ENCODE measurements at places on chromosomes 2 and 18.

- DNase-seq = no peak
These were observed 205.0 kb downstream of the C1D start for GRCh38 chr2:67857836-67858235.

DNA sequence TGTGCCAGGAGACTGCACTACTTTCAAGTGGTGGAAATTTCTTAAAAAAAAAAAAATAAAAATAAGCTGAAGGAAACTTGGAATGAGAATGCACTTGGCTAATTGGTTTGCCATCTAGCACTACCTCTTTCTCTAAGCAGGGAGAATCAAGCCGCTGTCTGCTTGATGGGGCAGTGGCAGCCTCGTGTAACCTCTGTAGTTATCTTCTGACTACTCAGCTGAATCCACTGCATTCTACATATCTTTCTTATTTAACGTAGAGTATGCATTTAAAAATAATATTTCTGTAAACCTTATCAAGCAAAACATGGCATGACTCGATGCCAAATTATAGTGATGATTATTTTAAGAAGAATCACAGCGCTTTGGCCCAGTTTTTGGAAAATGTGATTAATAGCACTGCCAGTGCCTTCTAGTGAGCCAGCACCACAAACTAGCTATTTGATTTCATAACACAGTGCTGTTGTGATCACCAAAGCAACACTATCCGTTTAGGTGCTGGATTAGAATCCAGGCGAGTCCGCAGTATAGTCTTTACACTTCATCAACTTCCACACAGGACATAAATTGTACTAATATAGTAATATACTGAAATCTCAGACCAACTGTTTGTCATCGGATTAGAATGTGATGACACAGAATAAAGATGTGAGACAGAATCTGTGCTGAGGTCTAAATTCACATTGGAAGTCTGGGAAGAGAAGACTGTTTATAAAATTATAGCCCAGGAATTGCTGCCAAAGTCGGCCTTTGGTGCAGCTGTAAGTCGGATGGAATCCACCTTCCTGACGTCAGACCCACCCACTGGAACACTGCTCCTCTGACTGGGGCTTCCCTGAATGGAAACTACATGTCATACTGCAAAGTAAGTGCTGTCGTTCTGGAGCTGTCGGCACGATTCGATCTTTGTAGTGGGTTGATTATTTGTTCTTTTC is 136.5 kb upstream of the ETAA1 start:
- DNase-seq = peak; percentile 95

GRCh38 chr2:160406591-160407392 is 86.8 kb downstream of the RBMS1 start:
- no peak for DNase-seq

DNA sequence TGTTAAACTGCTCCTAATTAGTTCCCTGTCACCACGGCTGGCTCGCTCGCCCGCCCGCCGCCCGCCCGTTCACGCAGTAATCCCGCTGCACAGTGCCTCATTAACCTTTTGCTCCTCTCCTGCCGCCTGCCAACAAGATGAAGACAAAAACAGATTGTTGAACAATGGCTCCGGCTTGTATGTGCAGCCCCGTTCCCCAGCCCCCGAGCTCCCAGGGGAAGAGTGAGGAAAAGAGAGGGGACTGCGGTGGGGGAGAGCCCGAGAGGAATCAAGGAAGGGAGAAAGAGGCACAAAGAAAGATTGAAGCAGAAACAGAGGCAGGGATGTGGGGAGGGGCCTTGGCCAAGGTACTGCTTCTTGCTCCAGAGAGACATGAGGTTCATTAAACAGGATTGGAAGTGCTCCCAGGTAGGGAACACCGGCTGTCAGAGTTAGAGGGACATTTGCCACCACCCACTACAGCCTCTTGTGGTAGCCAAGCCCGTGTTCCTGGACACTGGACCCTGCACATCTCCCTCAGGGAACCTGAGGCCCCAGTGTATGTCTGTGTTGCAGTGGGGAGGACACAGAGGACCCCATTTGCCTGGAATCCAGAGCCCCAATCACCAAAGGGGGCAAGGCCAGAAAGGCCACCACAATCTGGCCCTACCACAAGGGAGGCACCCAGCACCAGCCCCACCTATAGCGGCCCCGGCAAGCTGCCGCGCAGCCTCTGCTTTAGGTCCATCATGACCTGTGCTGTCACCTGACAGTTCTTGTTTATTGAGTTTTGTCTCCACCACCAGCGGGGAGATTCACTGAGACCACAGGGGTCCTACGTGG is 38.1 kb downstream of the EMX1 start:
- no peak for DNase-seq

DNA sequence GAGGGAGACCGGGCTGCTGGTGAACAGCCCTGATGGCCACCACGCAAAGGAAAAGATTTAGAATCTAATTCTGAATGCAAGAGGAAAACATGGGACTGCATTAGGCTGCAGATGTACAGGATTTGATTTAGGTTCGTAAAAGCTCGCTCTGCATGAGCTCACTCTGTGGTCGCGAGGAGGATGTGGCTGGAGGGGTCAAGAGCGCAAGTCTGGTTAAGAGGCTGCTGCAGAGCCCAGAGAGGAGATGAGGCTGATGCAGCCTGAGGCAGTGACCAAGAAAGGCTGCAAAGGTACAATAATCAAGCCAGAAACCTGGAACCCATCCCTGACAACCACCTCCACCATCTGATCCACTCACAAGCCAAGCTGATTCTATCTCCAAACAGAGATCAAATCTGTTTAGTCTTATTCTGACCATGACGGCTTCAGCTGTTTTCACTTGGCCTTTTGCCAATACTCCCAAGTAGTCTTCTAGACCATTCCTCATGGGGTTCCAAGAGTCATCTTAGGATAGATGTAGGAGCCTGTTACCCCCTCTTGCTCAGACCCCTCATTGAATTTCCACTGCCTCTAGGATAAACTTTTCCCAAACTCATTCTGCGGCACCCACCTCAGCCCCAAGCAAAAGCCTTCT is 58.9 kb upstream of the ARL4C start:
- DNase-seq = no peak

DNA sequence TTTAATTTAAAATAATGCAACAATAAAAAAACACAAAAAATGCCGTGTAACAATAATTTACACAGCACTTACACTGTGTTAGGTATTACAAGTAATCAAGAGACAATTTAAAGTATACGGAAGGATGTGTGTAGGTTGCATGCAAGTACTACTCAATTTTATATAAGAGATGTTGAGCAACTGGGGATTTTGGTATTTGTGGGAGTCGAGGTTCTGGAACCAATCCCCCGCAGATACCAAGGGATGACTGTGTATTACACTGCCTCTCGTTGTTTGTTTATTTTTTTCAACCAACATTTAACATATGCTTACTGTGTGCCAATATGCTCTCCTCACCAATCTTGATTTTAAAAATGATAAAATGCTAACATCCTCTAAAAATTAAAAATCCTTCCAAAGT is 24.8 kb downstream of the MAP3K2 start:
- no peak for DNase-seq

GRCh38 chr2:17319090-17319489 is 199.2 kb downstream of the RAD51AP2 start:
- DNase-seq = no peak

DNA sequence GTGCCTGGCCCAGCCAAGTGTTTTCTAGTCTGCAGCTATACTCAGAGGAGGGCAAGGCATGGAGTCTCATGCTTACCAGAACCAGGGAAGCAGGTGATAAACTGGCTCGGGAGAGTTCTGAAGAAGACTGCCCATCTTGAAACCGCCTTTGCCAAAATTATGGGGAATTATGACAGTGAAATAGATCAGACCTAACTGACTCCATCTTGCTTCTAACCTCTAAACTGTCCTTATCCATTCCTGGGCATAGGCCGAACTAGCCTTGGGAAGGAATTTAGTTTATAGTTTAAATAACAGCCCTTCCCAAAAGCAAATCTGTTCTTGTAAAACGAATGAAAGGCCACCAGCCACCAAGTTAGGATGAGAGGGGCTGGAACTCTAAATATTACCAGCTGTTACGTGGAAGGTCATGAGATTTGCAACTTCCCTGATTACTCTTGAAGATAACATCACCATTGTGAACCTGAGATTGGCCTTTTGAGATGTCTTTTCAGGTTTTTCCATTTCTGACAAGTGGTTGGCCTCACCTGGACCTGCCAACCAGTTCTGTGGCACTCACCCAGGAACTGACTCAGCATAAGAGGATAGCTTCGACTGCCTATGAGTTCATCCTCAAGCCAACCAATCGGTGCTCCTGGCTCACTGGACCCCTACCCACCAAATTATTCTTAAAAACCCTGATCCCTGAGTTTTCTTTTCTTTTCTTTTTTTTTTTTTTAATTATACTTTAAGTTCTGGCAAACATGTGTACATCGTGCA is 23.4 kb downstream of the CHCHD5 start:
- no peak for DNase-seq

DNA sequence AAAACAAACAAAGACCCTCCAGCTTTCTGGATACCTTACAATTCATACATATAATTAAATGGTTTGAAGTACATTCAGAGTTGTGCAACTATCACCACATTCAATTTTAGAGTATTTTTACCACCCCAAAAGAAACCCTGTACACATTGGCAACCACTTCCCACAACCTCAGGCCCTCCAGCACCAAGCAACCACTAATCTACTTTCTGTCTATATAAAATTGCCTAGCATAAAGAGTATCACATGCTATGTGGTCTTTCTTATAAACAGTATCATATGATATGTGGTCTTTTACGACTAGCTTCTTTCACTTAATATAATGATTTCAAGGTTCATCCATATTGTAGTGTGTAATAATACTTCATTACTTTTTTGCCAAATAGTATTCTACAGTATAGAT is 7.3 kb downstream of the IER3IP1 start:
- DNase-seq = no peak

GRCh38 chr2:28400419-28400818 is 7.8 kb downstream of the FOSL2 start:
- DNase-seq = no peak

- DNase-seq = no peak
These were observed 156.7 kb downstream of the WDSUB1 start for GRCh38 chr2:159129824-159130223.

- DNase-seq = no peak
These were observed 17.7 kb upstream of the PHLPP1 start for GRCh38 chr18:62697636-62698035.

- DNase-seq = no peak
These were observed 101.3 kb downstream of the ANKRD44 start for GRCh38 chr2:197209246-197209645.

DNA sequence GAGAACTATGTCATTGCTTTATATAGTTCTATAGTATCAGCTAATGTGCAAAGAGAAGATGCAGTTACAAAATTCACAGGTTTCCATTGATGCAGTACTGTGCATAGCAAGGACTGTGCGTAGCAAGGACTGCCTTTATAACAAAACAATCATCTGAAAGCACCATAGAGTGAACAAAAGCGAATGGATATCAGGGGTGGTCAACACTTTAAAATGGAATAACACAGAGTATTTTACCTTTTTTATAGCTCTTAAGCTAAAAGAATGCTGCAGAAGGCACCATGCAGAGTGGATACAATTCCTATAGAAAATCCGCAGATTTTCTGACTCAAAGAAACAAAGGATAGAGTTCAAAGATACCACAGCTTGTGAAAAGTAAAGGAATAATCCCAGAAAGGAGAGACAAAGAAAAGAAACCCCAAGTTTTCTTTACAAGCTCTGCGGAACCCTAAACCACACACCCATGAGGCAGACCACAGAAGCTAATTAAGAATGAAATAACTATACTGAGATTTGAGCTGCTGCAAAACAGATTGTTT is 229.9 kb upstream of the DTNA start:
- no peak for DNase-seq

Measured in amniotic stem cell (primary cell).